GM19239 (cell line): ENCODE measurements at places on chromosomes 2 and 18.

DNA sequence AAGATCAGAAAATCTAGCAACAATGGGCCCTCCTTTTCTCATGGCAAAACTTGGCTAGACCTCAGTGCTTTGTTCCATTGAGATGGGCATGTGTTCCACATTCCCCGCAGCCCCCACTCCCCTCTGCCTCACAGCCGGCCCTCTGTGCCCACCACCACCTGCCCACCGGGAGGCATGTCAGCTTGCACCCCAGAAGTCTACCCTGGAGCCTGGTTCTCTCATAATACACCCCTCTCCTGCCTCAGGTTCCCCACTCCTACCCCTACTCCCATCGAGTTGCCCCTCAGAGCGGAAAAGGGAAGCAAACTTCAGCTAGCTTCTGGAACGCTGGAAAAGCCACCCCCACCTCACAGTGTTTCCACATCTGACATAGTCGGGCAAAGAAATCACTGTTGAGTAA lies 219.0 kb downstream of the ANAPC1 start:
- no peak for DNase-seq

GRCh38 chr18:75554644-75555185 lies 127.2 kb upstream of the SMIM21 start:
- no peak for DNase-seq

GRCh38 chr2:54726431-54726830 lies 3.0 kb downstream of the EML6 start:
- DNase-seq: no peak

DNA sequence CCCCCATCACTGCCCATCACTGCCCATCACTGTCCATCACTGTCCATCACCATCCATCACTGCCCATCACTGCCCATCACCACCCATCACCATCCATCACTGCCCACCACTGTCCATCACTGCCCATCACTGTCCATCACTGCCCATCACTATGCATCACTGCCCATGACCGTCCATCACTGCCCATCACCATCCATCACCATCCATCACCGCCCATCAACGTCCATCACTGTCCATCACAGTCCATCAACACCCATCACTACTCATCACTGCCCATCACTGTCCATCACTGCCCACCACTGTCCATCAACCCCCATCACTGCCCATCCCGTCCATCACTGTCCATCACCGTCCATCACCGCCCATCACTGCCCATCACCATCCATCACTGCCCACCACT lies 57.8 kb upstream of the OTOS start:
- DNase-seq: no peak

GRCh38 chr2:204892506-204893255 lies 347.4 kb downstream of the PARD3B start:
- no peak for DNase-seq

- DNase-seq: no peak
Measured at GRCh38 chr2:54588244-54588899, 132.2 kb downstream of the SPTBN1 start.

- DNase-seq: no peak
Measured at GRCh38 chr2:20361893-20362292, 11.2 kb upstream of the PUM2 start.

- no peak for DNase-seq
Measured at GRCh38 chr2:240290432-240291336, 144.8 kb upstream of the GPC1 start.

GRCh38 chr2:172745636-172746035 lies 10.0 kb downstream of the RAPGEF4 start:
- no peak for DNase-seq

- DNase-seq: no peak
Measured at GRCh38 chr2:70371753-70372152, 69.9 kb upstream of the FAM136A start.

DNA sequence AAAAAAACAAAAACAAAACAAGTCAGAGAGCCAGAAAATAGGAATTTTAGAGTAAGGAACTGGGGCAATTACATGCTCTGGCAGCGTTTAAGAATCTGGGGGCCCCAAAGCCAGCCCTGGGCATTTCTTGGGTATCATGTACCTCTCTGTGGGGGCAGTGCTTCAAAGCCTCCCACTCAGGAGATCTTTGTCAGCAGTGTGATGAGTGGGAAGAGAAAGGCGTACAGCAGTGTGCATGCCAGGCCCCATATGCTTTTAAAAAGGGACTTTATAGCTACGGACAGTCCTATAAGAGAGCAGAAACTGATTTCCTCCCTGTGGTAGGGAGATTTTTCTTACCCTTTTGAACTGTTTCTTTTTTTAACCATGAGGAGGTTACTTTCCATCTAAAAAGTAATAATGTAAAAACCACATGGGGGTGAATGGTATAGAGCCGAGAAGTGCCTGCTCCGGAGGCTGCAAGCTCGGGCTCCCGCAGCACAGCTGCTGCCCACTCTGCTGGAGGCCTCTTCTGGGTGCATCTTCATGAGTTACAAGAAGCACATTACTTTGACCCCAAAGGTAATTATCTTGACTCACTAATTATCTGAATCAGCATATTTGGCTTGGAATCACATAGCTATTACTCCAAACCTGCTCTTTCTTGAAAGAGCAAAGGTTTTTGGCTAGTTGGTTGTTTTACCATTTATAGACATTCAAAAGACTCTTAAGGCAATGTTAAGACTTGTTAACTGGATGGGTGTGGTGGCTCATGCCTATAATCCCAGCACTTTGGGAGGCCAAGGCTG lies 46.4 kb downstream of the PROC start:
- DNase-seq: no peak

DNA sequence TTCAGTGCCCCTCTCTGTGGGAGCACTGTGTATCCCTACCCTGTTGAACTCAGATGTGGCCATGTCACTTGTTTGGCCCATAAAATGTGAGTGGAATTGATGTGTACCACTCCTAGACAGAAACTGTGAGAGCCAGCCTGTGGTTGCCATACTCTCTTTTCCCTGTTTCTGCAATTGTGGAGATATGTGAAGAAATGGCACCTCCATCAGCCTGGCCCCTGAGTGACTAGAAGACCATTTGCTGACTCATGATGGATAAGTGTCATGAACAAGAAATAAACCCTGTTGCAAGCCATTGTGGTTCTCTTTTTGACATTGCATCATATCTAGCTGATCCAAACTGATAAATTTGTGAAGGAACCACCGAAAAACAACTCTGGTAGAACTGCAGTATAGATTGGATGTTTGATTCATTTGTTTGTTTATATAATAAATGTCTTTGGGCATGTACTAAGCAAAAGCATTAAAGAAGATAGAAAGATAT lies 214.5 kb upstream of the FBXO11 start:
- DNase-seq: no peak

- no peak for DNase-seq
Measured at GRCh38 chr2:25790074-25790790, 88.1 kb downstream of the ASXL2 start.

DNA sequence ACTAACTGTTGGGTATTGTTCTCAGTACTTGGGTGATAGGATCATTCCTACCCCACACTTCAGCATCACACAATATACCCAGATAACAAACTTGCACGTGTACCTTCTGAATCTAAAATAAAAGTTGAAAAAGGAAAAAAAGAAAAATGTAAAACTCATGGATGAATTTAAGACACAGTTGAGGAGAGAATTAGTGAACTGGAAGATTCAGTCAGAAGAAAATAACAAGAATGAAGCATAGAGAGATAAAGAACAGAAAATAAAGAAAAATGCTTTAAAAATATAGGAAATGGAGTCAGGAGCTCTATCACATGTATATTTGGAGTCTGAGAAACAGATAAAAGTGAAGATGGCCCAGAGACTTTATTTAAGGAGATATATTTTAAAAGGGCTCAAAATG lies 90.4 kb upstream of the SALL3 start:
- DNase-seq: no peak

- no peak for DNase-seq
Measured at GRCh38 chr2:100906131-100906530, 86.2 kb downstream of the NPAS2 start.

- no peak for DNase-seq
Measured at GRCh38 chr18:697012-697411, 15.4 kb downstream of the ENOSF1 start.

- no peak for DNase-seq
Measured at GRCh38 chr2:142131010-142131669, at the start of gene LRP1B. Gene LRP1B, minus strand, starts transcription at chr2:142131016. Its CDS starts 287 bp downstream, at chr2:142130729.

DNA sequence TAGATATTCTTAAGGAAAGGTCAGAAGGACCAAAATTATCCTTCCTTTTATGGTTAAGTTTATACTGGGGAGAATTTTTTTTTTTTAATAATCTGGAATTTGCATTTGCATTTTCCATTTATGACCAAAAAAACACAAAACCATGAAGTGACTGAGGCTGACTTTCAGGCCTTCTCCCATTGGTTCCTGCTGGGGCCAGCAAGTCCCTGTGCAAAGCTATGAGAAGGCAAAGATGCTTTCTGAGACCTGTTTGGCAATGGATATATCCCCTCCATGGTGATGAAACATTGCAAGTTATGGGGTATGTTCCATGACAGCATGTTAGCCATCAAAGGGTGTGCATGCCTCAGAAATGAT lies 60.8 kb downstream of the KIAA2012 start:
- no peak for DNase-seq

- no peak for DNase-seq
Measured at GRCh38 chr18:49647496-49648168, 85.8 kb downstream of the LIPG start.

DNA sequence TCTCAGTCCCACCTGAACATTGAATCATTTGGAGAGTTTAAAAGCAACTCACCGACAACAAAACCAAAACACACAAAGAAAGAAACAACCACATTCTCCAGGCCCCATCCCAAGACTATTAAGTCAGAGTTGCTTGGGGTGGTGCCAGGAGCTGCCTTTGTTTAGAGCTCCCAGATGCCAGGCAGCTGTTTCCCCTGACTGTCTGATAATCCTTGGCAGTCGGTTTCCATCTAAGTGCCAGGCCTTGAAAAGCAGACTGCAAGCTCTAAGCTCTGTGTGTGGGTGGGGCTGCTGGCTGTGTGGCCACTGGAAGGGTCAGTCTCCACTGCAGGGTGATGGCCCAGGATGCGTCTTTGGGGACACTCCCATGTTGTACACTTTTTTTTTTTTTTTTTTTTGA lies 255.3 kb upstream of the AGAP1 start:
- no peak for DNase-seq

GRCh38 chr2:8534729-8535468 lies 147.0 kb upstream of the ID2 start:
- DNase-seq: no peak

GRCh38 chr18:12694032-12694431 lies 8.5 kb downstream of the CEP76 start:
- no peak for DNase-seq

GRCh38 chr2:207163053-207163755 lies 2.5 kb downstream of the KLF7 start:
- DNase-seq: no peak

DNA sequence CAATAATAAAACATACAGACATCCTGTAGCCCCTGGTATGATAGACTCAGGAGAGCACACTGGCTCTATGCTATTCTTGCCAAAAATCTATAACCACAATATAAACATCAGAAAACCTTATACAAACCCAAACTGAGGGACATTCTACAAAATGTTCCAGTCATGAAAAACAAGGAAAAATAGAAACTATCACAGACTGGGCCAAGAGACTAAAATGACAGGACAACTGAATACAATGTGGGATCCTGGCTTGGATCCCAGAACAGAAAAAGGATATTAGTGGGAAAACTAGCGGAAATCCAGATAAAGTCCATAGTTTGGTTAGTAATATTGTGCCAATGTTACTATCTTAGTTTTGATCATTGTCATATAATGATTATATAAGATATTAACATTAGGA lies 29.6 kb upstream of the EPAS1 start:
- DNase-seq: no peak

- no peak for DNase-seq
Measured at GRCh38 chr2:112173646-112174319, 35.6 kb downstream of the FBLN7 start.

GRCh38 chr2:179856205-179856604 lies 5.2 kb downstream of the ZNF385B start:
- no peak for DNase-seq

- DNase-seq: no peak
Measured at GRCh38 chr2:12796657-12797056, 79.9 kb downstream of the TRIB2 start.

DNA sequence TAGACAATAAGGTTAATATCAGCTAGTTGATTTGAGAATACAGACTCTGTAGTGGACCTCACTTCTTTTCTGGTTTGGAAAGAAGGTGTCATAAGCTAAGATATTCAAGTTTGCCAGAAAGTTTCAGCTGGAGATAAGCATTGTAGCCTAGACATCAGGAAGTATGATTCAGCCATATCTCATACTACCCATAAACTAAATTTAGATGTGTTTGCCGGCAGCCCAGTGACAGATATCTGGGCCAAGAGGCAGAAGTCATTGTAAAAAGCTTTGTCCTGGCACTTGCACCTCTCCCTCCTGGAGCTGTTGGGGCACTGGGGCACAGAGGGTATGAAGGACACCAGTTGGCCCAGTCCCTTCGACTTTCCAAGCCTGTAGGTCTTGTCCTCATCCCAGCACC lies 128.0 kb downstream of the EPHA4 start:
- DNase-seq: no peak
